Mammary epithelial cell (primary cell): ENCODE measurements at places on chromosomes 5 and 9. TPM values are rescaled to one million over a fixed set of nuclear protein-coding genes. Genes with fewer than 3 reads are reported as not detected.

- DNase-seq, result no peak
These were observed 380.0 kb downstream of the ANXA1 start for GRCh38 chr9:73531658-73532057.

- peak; percentile 32 for DNase-seq
These were observed 1.4 kb downstream of the ZFR start for GRCh38 chr5:32443145-32443540.

GRCh38 chr5:90696153-90696552, 137.6 kb downstream of the ADGRV1 start:
- DNase-seq, result no peak

GRCh38 chr9:82920154-82920553, 142.8 kb downstream of the RASEF start:
- no peak for DNase-seq

DNA sequence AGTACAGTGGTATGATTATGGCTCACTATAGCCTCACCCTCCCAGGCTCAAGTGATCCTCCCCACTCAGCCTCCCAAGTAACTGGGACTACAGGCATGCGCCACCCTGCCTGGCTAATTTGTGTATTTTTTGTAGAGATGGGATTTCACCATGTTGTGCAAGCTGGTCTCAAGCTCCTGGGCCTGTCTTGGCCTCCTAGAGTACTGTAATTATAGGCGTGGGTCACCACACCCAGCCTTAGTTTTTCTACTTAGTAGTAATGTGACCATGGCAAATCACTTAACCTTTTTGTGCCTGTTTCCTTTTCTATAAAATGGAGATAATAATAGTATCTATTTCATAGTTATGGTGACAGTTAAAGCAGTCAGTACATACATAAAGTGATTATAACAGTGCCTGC, 22.2 kb downstream of the GLE1 start:
- DNase-seq, result no peak

DNA sequence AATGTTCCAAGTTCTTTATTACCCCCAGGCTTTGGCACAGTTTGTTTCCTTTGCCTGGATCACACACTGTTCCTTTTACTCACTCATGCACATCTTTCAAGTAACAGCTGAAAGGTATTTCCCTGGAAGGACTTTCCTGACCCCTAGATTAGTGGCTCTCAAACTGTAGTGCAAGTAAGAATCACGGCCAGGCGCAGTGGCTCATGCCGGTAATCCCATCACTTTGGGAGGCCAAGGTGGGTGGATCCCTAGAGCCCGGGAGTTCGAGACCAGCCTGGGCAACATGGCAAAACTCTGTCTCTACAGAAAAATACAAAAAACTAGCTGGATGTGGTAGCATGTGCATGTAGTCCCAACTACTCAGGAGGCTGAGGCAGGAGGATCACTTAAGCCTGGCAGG, 19.1 kb upstream of the DELE1 start:
- DNase-seq, result no peak

GRCh38 chr9:6545017-6545691, 100.4 kb downstream of the GLDC start:
- peak; percentile 75 for DNase-seq

DNA sequence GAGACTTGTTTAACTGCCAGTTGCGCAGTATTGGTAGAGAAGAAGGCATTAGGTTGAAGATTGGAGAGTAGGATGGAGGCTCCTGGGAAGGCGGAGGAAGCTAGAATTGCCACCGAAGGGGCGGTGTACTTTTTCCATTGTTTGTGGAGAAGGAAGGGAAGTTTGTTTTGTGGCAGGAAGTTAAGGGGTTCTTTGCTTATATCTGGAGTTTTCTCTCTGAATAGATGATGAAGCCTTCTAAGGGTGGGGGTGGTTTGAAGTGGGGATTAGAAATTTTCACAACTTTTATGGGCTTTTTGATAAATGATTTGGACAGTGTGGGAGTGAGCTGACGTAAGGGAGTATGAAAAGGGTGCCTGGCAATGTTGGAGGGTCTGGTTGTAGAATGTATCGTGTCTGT, 59.3 kb downstream of the SNX30 start:
- no peak for DNase-seq

DNA sequence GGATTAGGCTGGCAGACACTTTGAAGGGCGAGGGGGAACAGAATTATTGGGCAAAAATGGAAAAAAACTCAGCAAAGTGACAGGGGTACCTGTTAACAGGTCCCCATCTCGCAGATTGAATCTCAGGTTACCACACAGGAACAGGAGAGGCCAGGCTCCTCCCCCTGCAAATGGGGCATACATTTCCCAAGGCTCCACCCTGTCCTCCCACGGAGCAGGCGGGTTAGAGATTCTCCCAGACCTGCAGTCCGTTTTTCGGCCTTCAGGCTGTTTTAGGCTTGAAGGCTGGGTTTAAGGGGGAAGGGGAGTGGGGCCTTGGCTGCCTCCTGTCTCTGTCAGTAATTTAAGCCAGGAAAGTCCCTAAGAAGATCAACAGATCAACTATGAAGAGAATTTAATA, 42.7 kb downstream of the LRRC70 start:
- no peak for DNase-seq

DNA sequence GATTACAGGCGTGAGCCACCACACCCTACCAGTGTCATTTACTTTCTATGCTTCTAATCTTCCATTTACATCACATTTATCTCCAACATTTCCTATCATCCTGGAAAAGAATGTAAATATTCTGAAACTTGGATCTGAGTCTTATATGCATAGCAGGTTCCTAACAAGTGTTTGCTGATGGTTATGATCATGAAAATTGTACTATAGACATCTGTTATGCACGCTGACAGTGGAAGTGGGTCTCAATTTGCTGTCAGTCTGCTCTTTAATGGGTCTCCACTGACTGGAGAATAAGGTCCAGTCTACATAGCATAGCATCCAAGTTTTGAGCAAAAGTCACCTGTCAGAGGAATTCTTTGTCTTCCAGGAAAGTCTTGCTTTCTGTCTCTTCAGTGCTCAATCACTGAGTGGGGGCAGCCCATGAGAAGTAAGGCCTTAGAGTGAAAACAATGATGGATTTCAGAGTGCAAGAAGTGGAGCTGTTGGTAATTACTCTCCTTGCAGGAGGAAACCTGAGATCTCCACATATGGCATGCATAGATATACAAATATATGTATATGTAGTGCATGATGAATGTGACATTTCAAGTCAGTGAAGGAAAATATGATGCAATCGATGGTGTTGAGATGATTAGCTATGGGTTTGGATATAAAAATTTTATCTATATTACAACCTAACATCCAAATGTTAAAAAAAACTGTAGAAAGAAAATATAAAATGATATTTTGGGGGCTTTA, 29.2 kb upstream of the MSANTD3 start:
- DNase-seq, result no peak

- no peak for DNase-seq
These were observed 66.9 kb downstream of the DCP2 start for GRCh38 chr5:113043491-113043931.

GRCh38 chr5:8034852-8035251, 165.9 kb downstream of the MTRR start:
- no peak for DNase-seq

DNA sequence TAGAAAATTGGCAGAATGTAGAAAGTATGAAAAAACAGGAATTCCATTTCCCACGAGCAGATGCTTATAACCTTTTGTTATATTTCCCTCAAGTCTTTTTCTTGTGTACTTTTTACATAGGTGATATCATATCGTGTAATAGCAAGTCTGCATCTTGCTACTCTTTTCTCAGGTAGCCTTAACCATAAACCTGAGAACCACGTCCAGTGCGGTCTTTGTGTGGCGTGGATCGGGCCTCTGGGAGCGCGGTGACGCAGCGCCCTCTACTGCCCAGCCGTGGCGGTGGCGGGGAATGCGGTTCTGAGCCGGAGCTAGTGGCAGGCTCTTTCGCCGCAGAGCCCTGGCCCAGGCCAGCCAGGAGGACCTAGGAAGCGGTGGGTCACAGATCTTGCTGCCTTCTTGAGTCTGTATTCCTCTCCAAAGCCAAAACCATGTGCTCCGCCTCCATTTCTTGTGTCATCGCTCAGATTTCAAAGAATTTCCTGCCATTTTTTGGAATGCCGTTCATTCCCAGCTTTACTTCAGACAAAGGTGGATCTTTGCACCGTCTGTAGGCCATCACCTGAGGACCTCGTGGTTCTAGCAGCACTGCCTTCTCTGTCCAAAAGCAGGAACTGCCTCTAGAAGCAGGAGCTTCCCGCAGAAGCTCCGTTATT, 71.9 kb downstream of the MVB12B start:
- peak; percentile 46 for DNase-seq

DNA sequence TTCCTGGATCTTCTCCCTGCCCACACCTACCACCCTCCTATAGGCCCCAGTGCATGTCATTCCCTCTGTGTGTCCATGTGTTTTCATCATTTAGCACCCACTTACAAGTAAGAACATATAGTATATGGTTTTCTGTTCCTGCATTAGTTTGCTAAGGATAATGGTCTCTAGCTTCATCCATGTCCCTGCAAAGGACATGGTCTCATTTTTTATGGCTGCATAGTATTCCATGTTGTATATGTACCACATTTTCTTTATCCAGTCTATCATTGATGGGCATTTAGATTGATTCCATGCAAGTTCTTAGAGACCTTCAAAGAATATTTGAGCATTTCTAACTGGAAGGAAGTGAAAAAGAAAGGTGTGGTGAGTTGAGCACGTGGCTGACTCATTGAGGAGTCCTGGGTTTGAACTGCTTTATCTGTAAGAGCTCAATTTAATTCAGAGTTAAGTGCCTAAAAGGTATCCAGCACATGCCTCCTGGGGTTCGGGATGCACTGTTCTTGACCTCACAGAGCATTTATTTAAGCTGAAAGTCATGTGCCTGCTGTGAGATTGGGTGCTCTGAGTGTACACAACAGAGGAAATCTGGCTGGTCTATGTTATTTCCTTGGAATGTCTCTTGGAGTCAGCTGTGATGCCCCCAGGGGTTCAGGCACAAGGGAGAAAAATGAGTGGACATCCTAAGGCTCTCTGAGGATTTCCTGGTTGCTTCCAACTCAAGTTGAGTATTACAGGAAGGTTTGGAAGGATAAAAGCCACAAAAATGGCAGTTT, 56.4 kb downstream of the SH3GL2 start:
- DNase-seq, result no peak

GRCh38 chr9:131807144-131807983, 67.5 kb upstream of the RAPGEF1 start:
- no peak for DNase-seq

GRCh38 chr5:142167458-142167857, 58.9 kb downstream of the NDFIP1 start:
- DNase-seq, result no peak

- DNase-seq, result peak; percentile 56
These were observed at the start of gene SLC35D2 for GRCh38 chr9:96383165-96383942. Gene SLC35D2 (minus strand): TSS chr9:96383711. CDS start chr9:96383634, 77 bp downstream.

GRCh38 chr9:38280251-38280800, 112.2 kb upstream of the ALDH1B1 start:
- DNase-seq, result no peak

- no peak for DNase-seq
These were observed 744.4 kb upstream of the ADAMTS16 start for GRCh38 chr5:4395752-4396151.

GRCh38 chr5:180208038-180208434, 975 bp downstream of the RASGEF1C start:
- DNase-seq, result no peak

DNA sequence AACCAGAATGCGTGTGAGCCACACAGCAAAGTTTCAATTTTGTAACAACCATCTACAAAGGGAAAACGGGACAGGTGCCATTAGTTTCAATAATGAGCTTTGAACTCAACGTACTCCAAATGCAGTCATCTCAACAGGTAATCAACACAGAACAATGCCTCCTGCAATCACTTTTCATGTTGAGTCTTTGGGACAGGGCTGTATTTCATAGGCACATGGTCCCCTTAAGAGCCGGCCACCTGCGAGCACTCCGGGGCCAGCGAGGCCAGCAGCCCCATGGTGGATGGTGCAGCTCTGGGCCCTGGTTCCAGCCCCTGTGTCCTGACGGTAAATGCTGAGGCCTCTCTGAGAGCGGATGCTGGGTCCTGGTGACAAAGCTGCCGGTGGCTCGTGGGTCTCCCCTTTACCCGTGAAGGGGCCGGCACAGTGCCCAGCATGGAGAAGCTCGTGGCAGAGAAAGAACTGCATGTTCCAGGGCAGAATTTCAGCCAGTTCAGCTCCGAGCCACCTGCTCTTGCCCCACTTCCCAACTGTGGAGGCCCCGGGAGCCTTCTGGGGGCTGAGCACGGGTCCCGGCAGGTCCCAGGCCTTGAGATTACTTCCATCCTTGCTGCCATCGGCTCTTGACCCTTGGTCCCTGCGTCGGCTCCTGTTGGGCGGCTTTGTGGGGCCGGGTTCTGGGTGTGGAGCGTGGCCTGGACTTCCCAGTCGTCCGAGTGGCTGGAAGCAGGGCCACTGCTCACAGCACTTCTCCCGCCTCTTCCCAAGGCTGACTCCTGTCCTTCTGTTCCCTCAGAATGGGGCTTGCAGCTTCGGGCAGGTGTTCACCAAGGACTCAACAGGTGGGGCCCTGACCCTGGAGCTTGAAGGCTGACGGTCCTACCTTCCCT, 26.1 kb upstream of the RNU6ATAC start:
- DNase-seq, result no peak

DNA sequence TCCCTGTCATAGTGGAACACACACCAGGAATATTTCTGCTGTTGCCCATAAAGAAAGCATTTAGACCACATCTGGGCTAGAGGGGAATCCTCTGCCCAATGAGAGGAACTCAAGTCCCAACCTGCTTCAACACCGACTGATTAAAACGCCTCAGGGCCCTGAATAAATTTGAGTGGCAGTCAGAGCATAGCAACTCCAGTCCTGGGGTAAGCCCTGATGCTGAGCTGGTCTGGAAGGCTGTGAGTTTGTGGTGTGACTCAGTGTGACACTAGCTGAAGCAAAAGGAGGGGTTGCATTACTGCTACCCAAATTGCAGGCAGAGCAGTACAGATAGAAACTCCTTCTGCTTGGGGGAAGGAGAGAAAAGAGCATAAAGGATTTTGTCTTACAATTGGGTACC, 148.3 kb downstream of the PRDM9 start:
- peak; percentile 83 for DNase-seq

- no peak for DNase-seq
These were observed 15.9 kb downstream of the CYSTM1 start for GRCh38 chr5:140190872-140191218.

- DNase-seq, result peak; percentile 31
These were observed 153.6 kb upstream of the CDH9 start for GRCh38 chr5:27191786-27192510.

- DNase-seq, result no peak
These were observed 73.9 kb upstream of the ANKH start for GRCh38 chr5:14945450-14945849.

GRCh38 chr5:96079075-96079474, 117.4 kb upstream of the ELL2 start:
- peak; percentile 97 for DNase-seq

The IFNA21 gene
- polyA plus RNA-seq, result not detected

The ANKRD31 gene
- 0.05 TPM for polyA plus RNA-seq

The HTR4 gene
- not detected for polyA plus RNA-seq

The EGFLAM gene
- 0.10 TPM for polyA plus RNA-seq

The DPYSL3 gene
- polyA plus RNA-seq, result 13.9 TPM

The IFNA13 gene
- not detected for polyA plus RNA-seq

The GNA14 gene
- polyA plus RNA-seq, result not detected

The GLRA1 gene
- not detected for polyA plus RNA-seq

The SERF1A gene
- 2.0 TPM for polyA plus RNA-seq

The PTPA gene
- 120 TPM for polyA plus RNA-seq

The ANKDD1B gene
- 0.06 TPM for polyA plus RNA-seq
